Stimulated activated CD8-positive, alpha-beta memory T cell treated with anti-CD3 and anti-CD28 coated beads, Interleukin-12 subunit alpha, Interleukin-12 subunit beta, amount 100 ng/mL, for 1 hour (primary cell): ENCODE measurements at places on chromosomes 16 and 17.

GRCh38 chr16:31351942-31352325 is 3.0 kb upstream of the ITGAX start:
- no peak for DNase-seq

DNA sequence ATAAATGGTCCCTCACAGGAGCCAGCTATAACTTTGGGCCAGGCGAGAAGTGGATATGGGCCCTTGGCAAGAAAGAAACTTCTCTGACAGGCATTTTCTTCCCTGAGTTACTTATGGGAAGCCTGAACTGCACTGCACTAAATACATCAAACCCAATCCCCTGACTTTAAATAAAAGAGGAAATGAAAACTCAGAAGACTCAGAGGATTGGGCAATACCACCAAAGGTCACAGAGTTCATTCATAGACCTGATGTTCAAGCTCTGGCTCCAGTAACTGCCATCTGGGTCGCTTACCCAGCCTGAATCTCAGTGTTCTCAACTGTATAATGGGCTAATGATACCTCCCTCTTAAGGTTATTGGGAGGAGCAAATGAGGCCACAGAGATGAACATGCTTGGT is 815 bp downstream of the KRT35 start:
- no peak for DNase-seq

- DNase-seq = no peak
Measured at GRCh38 chr16:83068686-83069085, 441.9 kb downstream of the CDH13 start.

DNA sequence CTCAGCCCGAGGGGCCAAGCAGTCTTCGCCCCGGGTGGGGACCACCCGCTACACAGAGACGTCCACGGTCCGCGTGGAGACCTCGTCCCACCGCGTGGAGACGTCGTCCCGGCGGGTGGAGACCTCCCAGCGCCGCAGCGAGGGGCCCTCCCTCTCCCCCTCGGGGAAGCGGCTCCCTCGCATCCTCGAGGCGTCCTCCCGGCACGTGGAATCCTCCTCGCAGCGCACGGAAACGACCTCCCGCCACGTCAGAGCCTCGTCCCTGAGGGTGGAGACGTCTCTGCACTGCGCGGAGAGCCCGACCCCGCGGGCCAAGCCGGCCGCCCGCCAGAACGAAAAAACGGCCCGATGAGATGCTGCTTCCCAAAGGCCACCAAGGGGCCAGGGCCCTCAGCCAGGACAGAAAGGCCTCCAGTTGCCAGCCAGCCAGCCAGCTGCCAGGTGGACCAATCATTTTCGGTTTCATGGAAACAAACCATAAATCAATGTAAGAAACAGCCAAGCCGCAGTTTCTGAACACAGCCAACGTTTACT is 424 bp downstream of the C17orf100 start:
- DNase-seq = no peak

DNA sequence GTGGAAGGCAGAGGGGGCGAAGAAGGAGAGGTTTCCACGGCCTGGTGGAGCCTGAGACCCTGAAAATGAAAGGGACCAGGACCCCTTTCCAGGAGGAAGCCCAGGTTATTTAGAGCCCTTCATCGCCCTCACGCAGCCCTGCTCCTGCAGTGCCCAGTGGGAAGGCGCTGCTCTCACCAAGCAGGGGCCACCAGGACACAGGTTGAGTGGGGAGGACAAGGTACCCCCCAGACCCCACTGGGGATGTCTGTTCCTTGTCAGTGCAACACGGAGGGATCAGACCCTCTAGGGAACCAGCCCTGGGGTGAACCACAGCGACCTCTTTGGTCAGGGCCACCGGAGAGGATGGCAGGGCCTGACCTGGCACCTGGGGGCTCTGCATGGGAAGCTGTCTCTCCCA is 163.9 kb downstream of the C16orf95 start:
- DNase-seq = no peak

DNA sequence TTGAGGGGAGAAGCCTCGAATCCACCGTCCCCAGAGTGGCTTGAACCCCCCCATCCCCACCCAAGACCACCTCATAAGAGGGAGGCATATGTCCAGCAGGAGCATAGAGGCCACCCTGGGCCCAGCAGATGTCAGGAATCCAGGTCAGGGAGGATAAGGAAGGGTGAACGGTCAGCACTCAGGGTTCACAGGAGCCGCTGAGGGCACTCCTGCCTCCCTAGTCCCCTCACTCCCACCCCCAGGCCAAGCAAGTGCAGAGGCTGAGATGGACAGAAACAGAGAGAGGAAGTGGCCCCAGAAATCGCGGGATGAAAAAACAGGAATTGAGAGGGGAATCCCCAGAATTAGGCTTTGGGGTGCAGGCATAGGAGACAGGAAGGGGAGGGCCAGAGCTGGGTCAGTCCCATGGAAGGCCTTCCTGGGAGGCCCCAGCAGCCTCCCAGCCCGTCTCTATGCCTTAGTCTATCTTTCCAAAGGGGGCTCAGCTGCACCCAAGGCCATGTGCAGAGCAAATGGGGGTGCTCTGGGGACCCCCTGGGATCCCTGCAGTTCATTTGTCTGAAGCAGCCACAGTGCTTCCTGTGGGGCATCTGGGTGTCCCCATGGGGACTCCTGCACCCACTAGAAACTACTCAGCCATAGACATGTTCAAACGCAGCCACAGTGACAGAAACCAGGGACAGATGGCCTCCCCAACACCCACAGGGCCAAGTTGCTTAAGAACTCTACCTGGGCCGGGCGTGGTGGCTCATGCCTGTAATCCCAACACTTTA is 1.7 kb downstream of the CMTM3 start:
- no peak for DNase-seq

DNA sequence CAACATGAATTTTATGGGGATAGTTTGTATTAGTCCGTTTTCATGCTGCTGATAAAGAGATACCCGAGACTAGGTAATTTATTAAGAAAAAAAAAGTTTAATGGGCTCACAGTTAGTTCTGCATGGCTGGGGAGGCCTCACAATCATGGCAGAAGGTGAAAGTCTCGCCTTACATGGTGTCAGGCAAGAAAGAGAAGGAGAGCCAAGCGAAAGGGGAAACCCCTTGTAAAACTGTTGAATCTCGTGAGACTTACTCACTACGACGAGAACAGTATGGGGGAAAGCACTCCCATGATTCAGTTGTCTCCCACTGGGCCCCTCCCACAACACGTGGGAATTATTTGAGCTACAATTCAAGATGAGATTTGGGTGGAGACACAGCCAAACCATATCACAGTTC is 181.5 kb downstream of the PRKCA start:
- no peak for DNase-seq

DNA sequence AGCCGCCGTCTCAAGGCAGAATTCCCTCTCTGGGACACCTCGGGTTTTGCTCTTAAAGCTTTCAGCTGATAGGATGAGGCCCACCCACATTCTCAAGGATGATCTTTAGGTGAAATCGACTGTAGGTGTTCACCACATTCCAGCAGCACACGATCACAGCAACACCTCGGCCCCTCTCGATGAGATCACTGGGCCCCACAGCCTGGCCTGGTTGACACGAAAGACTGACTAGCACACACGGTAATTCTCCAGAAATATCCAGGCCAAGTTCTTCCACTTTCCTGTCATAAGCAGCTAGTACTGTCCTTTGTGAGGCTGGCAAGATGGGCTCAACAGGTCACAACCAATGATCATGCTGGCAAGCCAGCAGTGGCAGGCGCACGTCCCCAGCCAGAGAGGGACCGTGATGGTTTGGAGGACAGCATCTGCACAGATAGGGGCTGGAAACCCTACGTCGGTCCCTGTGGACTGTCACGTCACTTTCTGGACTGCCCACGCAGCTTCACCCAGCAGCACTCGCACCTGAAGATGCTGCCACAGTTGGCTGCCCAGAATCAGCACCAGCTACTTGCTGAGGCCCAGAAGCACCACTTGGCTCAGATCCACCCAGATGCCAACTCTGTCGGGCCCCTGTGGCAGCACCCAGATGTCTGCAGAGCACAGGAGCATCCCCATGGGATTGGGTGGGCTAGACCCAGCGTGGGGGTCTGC is 17.4 kb downstream of the TMC6 start:
- no peak for DNase-seq

- DNase-seq = no peak
Measured at GRCh38 chr16:89811321-89811720, 5.1 kb downstream of the FANCA start.

DNA sequence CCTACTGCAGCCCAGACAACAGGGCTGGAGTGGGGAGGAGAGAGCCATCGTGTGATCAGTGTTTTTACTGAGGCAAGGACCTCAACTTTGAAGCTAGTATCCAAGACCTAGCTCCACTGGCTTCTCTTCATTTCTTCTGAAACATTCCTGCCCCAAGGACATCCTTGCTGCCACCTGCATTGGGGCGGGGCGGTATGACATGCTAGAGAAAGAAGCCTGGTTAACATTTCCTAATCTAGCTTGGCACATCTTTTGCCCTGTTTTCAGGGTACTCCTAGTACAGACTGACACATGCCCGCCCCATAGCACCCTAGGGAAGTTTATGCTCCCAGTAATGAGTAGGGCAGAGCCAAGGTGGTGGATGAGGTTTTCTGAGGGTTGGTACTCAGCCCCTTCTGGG is 17.8 kb upstream of the ANKRD40CL start:
- DNase-seq = no peak

- no peak for DNase-seq
Measured at GRCh38 chr17:3739422-3740124, 15.9 kb downstream of the HASPIN start.

DNA sequence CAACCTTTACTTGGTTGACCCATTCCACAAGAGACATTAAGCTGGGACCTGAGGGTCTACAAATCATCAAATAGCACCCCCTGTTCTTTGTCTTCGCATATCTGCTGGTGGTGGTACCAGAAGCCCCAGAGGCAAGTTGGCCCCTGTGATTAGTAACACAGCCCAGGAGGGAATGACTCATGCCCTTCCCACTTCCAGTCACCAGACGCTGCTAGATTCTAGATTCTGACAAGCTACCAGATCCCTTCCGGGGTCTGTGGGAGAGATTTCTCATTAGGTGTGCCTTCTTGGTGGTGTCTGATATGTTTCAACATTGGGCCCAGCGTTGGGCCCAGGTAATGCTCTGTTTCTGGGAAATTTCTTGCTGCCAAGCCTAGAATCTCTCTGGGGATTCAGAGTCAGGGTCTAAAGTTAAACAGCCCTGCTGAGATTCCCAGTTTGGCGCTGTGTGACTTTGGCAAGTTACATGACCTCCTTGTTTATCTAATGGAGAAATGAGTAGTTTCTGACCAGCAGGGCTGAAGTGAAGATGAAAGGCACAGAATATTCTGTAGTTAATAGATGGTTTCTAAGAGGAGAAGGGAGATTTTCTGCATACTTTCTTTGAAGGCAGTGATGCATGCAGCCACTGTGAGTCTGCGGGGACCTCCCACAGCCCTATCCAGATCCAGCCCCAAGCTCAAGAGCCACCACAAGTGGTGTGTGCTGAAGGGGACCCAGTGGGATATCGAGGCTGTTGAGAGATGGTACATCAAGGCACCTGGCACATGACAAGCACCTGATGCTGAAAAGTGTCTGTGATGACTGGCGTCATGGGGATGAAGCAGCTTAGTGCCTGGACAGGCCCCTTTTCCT is 3.9 kb downstream of the TRPV2 start:
- DNase-seq = peak; percentile 57

- no peak for DNase-seq
Measured at GRCh38 chr17:3667366-3668278, 756 bp downstream of the TAX1BP3 start.

GRCh38 chr16:49623501-49624266 is 232.2 kb downstream of the ZNF423 start:
- no peak for DNase-seq

DNA sequence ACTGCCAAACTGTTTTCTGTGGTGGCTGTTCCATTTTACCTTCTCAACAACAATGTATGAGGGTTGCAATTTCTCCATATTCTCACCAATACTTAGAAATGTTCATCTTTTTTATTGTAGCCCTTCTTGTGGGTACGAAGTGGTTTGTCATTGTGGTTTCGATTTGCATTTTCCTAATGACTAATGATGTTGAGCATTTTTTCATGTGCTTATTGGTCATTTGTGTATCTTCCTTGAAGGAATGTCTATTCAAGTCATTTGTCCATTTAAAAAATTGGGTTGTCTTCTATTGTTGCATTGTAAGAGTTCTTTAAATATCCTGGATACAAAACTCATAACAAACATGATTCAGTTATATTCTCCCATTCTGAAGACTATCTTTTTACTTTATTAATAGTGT is 47.5 kb upstream of the CCL2 start:
- DNase-seq = no peak

DNA sequence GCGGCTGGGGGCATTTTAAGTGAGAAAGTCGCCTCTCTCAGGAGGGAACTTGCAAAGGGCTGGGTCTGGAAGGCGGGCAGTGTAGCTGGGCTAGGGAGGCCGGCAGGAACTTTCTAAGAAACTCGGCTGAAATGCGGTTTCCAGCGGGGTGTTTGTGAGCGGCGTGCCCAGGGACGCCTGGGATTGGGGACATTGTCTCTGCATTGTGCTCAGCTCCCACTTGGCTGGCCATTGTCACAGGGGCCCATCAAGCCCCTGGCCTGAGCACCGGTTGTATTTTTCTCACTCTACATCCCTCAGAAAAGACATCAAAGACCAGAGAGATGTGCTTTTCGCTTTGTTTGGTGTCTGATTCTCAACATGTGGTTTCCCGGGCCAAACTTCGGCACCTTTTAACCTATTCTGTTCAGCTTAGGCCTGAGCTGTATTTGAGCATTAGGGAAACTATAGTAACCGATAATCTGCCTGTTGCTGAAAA is 291.1 kb upstream of the IRX3 start:
- no peak for DNase-seq

DNA sequence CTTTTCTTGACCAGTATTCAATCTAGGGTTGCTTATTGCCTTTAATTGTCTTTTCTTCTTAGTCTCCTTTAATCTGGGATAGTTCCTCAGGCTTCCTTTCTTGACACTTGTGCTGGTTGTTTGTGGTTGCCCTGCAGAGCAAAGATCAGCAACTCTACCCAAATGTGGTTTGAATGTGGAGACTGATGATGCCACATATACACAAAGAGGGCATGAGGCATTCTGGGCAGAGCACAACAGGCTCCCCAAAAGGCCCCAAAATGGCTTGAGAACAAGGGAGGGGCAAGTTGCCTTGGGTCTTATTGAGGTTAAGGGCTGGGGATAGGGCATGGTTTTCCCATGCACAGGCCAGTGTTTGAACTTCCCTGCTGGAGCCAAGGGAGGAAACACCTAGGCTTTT is 29.8 kb upstream of the HOXB9 start:
- no peak for DNase-seq

- no peak for DNase-seq
Measured at GRCh38 chr17:79332011-79332554, 257.5 kb downstream of the ENGASE start.

DNA sequence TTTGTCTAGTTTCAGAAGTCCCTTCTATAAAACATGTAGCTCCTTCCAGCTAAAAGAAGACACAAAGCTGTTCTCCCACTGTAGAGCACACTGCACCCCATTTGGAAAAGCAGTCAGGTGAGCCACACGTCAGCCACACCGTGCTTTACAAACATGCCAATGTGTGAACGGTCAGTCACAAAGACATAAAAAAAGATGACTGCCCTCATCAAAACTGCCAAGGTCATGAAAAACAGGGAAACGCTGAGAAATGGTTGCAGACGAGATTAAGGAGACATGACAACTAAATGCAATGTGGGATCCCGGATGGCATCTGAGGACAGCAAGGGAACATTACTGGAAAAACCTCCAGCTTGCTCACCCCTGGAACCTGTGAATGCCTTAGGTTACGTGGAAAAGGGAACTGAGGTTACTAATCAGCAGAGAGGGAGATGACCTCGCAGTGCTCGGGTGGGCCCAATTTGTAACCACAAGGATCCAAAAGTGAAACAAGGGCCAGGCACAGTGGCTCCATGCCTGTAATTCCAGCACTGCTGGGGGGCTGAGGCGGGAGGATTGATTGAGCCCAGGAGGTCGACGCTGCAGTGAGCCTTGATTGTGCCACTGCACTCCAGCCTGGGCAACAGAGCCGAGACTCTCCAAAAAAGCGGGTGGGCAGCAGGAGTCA is 8.1 kb downstream of the ANKRD11 start:
- DNase-seq = no peak
